ENCODE measurements at places on chromosomes 11 and 22.

DNA sequence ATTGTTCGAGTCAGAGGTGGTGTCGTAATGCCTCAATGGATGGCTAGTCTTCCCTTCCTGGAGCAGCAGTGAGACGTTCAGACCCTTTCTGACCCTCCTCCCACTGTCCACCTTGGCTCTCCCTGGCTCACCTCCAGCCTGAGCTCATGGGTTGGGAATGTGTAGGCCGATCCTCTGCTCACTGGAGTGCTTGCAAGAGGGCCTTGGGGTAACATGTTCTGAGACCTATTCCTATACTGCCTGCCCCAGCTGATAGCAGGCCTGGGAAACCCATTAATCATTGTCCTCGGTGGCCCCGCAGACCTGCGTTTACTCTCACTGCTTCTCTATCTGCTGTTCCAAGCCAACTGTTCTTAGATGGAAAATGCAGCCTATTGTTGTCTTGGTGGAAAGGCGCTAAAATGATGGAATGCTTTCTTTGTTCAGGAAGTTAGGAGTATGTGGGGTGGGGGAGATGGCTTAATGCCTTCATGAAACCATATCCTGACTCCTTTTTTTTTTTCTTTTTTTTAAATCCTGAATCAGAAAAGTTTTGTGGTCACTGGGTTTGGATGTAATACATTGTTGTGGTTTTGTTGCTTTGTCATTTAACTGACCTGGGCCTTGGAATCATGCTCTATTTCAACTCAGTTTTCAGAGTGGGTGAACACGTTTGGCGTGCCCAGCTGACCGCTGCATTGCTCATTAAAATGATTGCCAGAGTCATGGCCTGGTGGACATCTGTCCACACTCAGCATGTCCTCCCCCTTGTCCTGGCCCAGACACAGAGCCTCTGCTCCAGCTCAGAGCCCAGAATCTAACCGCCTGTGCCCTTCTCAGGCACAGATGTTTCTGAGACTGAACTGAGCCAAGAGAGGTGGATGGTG, 72.5 kb downstream of the MICAL2 start:
- peak; percentile 92 for DNase-seq

DNA sequence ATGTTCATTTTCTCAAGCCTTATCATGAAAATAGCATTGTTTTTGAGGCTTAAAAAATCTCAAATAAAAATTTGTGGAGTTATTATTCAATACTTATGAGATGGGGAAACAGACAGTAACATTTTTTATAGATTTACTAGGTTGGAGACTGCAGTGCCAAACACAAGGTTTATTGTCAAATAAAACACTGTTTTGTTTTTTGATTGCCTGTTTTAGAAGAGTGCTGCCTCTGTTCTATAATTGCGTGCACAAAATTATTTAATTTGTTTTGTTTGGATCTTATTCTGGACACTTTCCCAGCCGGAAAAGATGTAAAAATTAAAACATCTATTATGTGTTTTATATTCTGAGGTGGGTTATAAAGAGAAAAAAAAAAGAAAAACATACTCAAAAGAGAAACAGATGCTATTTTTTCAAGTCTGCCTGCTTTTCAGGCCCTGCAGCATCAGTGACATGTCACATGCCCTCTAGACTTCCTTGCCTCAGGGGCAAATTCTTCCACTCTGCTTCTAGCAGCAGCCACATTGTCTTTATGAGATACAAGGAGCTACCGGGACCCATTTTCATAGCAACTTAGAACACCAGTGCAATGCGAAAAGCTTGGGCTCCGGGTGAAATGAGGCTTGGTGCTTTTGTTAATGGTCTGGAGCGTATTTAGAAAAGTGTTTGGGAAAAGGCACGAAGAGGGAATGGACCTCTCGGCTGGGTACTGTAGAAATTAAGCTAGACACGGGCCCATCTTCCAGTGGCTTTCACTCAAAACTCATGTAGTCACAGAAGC, 77.5 kb downstream of the EFCAB6 start:
- no peak for DNase-seq

- no peak for DNase-seq
These were observed 145.9 kb downstream of the MAML2 start for GRCh38 chr11:96197103-96197502.

DNA sequence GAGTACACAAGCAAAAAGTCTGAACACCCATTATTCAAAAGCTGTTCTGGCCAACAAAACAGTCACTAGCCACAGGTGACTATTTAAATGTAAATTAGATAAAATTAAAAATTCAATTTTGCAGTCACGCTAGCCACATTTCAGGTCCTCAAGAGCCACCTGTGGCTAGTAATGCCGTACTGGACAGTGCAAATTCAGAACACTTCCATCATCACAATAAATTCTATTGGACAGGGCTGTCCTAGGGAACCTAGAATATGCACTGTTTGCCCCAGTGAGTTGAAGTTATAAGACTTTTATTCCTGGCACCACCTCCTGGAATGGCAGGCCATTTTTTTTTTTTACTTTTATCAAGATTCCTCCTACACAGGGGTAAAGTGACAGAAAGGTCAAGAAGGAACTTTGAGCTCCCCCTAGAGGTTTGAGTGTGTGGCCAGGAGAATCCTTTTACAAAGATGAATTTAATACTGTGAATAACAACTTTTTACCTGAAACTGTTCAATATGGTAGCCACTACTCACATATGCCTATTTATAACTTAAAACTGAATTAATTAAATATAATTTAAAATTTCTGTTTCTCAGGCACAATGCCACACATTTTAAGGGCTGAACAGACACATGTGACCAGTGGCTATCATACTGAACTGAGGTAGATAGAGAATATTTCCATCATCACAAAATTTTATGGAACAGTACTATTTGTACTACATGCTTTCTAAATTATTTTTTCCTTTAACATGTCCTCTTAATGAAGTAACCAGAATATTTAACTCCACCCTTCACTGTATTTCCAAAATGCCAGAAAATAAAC, 6.5 kb downstream of the MSANTD2 start:
- DNase-seq = peak; percentile 68

DNA sequence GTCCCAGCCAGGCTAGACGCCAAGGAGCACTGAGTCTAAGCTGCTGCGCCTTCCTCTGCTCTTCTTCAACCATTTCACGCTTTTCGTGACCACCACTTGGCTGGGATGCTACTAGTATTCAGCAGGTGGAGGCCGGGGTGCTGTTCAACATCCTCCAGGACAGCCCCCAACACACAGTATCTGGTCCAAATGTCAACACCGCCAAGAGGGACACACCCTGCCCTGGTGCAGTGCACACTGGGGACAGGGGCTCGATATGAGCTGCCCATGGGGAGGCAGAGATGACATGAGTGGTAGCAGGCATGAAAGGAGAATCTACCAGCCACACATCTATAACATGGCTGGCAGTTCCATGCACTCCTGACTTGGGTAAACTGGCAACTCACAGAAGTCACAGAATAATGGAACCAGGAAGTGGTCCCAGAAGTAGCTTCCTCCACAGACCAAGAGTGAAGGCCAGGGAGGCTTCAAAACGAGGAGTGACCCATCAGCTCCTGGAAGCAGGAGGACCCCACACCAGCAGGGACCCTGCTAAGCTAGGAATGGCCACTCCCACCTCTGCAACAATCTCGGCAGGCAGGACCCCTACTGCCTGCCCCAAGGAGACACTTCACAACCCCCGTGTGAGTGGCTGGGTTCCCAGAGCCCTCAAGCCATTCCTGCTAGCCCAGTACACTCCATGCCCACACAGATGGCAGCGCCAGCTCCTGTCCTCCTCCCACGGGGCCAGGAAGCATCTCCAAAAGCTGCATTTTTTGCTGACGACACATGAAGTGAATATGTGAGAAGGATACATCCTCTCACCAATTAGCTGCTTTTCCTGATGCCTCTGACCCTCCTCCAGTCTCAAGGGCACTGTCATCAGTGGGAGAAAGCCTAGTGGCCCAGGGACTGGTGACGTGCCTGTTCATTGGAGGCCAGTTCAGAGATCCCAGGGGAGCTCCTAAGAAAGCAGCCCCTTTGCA, 78.8 kb downstream of the DGCR2 start:
- no peak for DNase-seq
